Frontal cortex (tissue), 4 donors: ENCODE measurements at places on chromosomes 3 and 15. TPM values are rescaled to one million over a fixed set of nuclear protein-coding genes. Genes with fewer than 3 reads are reported as not detected.

GRCh38 chr3:171986176-171986575 is 53.2 kb upstream of the FNDC3B start:
- no peak for DNase-seq

DNA sequence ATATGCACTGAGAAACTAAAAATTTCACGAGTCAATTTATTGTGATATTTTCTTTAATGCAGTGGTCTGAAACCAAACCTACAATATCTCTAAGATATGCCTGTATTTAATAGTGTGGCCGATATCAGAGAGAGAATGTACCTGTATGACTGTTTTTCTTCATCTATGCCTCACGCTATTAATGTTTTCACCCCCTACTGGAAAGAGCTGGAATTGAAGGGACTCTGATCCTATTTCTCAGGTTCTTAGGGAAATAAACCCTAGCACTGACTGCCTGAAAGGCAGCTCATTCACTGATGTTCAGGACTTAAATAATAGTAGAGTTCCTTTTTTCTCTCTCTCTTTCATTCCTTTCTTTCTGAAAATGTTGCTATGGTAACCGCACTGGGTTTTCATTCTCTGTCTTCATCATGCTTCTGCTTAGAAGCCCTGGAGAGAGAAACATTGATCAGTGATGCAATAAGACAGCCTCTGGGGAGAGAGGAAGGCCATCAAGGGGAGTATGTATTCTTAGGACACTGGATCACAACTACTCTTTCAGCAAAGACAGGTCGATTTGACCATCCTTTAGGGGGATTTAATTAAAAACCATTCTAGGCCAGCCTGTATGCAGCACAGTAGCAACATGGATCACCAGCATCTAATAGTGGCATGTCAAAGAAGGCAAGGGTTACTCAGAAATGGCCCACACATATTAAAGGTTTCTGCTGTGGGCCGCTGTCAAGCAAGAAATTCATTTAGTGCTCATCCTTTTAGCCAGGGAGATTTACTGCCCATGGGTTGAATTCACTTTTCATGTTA is 1135.7 kb downstream of the IGSF11 start:
- DNase-seq: no peak

DNA sequence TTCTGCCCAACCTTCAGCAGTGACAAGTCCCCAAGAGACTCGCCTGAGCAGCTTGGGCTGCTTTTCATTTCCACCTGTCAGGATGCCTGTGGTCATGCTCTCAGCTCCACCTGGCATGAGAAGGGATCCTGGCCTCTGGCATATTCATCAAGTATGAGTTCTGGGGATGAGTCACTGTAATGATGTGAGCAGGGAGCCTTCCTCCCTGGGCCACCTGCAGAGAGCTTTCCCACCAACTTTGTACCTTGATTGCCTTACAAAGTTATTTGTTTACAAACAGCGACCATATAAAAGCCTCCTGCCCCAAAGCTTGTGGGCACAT is 3.5 kb downstream of the MYD88 start:
- no peak for DNase-seq

Gene SUCNR1
- 0.41 TPM for total RNA-seq

Gene DOCK3
- 39.9 TPM for total RNA-seq

Gene FGF7
- total RNA-seq: 0.41 TPM

Gene CAMKV
- total RNA-seq: 180 TPM

DNA sequence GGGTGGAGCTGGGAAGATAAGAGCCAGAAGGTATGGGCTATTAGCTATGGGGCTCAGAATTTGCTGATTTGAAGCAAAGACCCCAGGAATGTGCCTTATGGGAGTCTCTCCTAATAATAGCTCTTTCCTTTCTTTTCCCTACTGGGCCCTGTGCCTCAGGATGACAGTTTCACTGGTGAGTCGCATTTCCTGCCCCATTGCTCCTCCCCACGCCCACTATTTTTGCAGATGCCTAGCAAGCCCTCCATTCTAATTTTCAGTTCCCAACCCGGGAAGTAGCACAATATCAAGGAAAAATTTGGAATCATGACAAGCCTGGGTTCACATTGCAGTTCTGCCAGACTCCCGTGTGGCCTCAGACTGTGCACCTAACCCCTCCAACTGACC is 583 bp downstream of the IL17RE start:
- no peak for DNase-seq

DNA sequence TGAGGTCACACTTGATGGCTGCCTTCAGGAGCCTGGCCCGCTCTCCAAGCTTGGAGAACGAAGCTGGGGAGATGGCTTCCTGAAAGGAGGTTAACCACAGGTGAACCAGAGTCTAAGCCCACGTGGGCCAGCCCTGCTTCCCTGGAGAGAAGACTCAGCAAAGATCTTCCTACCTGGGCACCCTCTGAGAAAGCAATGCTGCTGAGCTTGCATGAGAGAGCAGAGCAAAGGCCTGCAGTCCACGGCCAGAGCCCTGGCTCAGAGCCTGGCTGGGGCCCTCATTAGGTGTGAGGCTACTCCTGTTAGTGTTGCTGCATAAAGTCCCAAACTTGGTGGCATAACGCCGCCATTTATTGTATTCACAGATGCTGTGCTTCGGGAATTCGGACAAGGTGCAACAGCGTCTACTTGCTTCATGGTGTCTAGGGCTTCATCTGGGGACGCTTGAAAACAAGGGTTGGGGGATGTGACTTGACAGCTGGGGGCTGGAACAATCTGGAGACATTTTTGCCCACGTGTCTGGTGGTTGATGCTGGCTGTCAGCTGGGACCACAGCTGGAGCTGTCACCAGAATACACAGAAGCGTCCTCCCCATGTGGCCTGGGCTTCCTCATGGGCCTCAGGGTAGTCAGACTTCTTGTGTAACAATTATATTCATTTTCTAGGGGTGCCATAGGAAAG is 87.9 kb upstream of the MEF2A start:
- no peak for DNase-seq

DNA sequence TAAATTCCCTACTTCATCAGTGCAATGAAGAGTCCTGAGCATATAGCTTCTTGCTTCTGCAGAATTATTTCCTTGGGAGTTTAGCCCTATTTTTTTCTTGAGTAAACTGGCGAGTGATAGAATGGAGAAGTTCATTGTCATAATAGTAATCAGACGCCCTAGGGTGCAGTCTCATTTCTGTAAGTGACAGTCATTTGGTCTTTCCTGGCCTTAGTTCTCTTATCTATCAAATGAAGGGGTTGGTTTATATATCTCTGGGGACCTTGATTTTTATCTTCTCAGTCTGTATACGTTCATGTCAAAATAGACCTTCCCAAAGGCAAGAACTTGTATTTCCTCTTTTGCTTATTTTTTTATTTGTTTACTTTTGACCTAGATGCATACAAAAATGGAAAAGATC is 9.9 kb upstream of the ALPK3 start:
- no peak for DNase-seq

DNA sequence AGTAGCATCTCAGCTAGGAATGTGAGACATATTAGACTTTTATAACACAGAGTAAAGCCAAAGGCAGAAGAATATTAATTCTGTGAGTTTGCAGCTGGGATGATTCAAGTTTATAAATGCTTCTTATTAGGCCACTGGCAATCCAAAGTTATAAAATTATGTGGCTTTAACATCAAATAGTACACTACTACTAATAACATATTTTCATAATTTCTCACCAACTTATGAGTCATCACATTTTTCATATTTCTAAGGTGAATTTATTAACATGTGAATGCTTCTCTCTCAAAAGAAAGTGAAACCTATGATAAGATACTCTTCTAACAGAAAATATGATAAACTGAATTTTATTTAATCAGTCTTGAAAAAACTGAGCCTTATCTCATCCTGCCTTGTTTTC is 1348.2 kb upstream of the ALCAM start:
- no peak for DNase-seq

- DNase-seq: peak; percentile 55
Observed at GRCh38 chr3:150721285-150722130, 17.8 kb upstream of the ERICH6 start.

- no peak for DNase-seq
Observed at GRCh38 chr3:178480274-178480673, 56.0 kb upstream of the KCNMB2 start.

- DNase-seq: no peak
Observed at GRCh38 chr3:162938083-162938482, 1441.5 kb downstream of the OTOL1 start.

GRCh38 chr15:92091155-92091734 is 237.7 kb downstream of the SLCO3A1 start:
- DNase-seq: no peak

Gene ADIPOQ
- total RNA-seq: not detected

DNA sequence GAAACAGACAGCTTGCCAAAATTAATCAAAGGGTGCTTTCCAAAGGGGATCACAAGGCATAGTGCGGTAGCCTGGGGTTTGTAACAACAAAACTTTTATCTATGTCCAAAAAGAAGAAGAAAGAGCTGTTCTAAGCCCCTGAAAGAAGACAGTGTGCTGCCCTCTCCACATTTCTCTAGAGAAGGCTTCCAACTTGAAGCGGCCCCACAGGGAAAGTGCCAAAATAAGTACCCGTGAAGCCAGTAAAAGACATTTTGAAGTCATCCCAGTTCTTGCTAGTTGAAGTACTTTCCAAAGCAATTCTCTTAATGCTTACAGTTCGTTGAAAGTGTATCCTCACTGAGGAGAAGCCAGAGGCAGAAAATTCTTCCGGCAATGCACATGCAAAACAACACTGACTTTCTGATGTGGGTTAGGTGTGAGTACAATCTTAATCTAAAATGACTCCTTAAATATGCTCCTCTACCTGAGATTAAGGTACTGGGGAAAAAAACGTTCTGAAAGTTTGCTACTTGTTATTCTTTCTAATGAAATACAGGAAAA is 21.3 kb downstream of the GPR15 start:
- no peak for DNase-seq

DNA sequence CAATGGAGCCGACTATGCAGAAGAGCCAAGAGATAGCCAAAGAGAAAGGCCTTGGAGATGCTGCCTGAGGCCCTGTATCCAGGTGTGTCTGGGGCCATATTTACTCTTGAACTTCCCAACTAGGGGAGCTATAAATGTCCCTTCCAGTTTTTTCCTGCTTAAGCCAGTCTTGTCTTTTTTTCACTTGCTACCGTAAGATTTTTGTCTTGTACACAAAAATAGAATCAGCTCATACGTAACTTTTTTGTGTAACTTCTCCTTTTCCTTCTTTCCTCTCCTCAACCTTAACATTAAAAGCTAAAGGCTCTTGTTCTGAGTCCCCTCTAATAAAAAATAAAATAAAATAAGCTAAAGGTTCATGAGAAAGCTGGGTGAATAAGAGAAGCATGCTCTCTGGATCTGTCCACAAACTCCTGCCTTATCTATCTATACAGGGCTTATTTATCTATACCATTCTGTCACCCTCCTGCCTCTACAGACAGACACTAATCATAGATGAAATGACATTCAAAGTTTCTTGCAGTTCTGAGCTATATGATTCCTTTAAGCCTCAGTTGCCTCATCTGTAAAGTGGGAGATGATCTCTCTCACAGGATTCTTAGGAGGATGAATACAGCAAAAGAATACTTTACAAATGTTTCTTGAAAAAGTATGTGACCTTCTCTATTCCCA is 4.6 kb downstream of the SUMF1 start:
- DNase-seq: no peak

Gene SLC9A9
- total RNA-seq: 4.9 TPM

DNA sequence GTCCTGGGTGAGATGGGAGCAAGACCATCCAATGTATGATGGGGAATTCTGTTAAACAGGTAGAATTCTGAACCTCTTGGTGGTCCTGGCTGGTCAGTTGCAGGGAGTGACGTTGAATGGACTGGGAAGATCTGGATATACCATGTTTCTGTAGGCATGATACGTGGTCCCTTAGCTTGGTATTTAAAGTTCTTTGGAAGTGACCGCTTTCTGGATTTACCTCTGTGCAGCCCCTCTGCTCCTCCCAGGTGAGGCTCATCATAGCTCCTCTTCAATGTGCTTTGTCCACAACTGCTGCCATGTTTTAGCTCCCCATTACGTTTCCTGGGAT is 37.2 kb downstream of the SMAD3 start:
- DNase-seq: no peak

Gene PLSCR5
- under 0.01 TPM for total RNA-seq

Gene RTP3
- not detected for total RNA-seq

GRCh38 chr3:97830638-97831037 is 8.8 kb downstream of the CRYBG3 start:
- DNase-seq: no peak
